B cell (primary cell): ENCODE measurements at places on chromosomes 3 and 15. TPM values are rescaled to one million over a fixed set of nuclear protein-coding genes. Genes with fewer than 3 reads are reported as not detected.

CRYGS gene
- 10.3 and 10.9 TPM in 2 replicates for total RNA-seq

CYP1A2 gene
- total RNA-seq: not detected in 2 replicates

- DNase-seq: no peak
These were observed 61.0 kb upstream of the PPARG start for GRCh38 chr3:12227833-12228232.

GRCh38 chr3:108602249-108602934, 12.9 kb downstream of the DZIP3 start:
- DNase-seq: peak; percentile 55

GRCh38 chr3:123034120-123034519, 6.6 kb upstream of the SEMA5B start:
- no peak for DNase-seq
